ENCODE measurements at places on chromosomes 16 and 17.

DNA sequence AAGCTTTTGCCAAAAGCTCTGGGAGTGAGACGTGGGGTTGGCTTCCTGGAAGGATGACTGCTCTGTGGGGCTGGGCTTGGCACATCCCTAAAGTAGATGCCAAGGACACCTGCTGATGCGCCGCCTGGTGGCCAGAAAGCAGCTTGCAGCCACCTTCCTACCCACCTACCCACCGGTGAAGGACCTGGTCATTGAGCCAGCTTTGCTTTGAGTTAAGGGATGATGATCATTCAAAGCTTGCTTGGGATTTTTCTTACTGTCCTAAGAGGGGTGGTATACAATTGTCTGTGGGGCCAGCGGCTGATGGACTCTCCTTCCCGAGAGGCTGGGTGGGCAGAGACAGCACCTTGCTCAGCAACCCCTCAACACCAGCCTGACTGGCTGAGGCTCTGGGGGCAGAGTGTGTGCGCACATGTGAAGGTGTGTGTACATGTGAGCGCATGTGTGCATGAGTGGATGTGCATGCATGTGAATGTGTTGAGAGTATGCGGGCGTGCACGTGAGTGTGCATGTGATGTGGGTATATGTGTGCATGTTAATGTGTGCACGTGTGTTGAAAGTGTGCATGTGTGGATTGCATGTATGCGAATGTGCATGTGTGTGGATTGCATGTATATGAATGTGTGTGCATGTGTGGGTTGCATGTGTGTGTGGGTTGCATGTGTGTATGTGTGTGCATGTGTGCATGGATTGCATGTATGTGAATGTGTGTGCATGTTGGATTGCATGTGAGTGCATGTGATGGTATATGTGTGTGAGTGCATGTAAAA is 18.6 kb downstream of the C1QTNF1 start:
- peak; percentile 57 for DNase-seq

- no peak for DNase-seq
These were observed 5.1 kb downstream of the ETV4 start for GRCh38 chr17:43540821-43541674.

DNA sequence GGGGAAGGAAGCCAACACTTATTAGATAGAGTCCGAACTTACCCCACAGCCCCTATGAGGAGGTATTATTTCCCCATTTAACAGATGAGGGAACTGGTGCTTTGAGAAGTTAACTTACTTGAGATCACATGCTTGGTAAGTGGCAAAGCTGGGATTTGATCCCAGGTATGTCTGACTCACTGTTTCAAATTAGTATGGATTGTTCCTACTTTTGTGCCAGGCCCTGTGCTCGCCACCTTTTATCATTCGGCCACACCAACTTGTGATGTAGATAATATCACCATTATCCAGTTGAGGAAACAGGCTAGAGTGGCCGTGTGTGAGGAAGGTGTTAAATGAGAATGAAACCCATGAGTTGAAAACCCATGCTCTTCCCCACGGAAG is 10.7 kb downstream of the HIRIP3 start:
- no peak for DNase-seq

GRCh38 chr17:20092973-20093626 is 83.9 kb downstream of the SPECC1 start:
- no peak for DNase-seq

DNA sequence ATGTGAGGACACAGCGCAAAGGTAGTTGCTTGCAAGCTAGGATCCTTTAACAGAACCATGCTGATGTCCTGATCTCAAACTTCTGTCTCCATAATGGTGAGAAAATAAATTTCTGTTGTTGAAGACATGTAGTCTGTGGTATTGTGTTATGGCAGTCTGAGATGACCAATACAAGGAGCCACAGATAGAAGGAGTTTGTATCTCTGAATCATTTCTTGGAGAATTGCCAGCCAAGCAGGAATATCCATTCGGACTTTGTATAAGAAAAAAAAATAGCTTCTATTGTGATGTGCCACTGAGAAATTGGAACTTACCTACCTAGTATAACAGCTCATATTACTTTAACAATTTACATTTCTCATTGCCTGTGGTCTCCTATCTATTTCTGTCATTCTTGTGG is 447.6 kb upstream of the CA10 start:
- no peak for DNase-seq

GRCh38 chr17:34578016-34578415 is 1.4 kb upstream of the TMEM132E start:
- no peak for DNase-seq

- no peak for DNase-seq
These were observed 360.6 kb upstream of the XYLT1 start for GRCh38 chr16:17831330-17831729.
